ENCODE measurements at places on chromosomes 4 and X. TPM values are rescaled to one million over a fixed set of nuclear protein-coding genes. Genes with fewer than 3 reads are reported as not detected.

GRCh38 chrX:29872831-29873230, 342.5 kb upstream of the MAGEB2 start:
- DNase-seq: no peak

GRCh38 chr4:82789025-82789776, 9.4 kb downstream of the SCD5 start:
- no peak for DNase-seq

DNA sequence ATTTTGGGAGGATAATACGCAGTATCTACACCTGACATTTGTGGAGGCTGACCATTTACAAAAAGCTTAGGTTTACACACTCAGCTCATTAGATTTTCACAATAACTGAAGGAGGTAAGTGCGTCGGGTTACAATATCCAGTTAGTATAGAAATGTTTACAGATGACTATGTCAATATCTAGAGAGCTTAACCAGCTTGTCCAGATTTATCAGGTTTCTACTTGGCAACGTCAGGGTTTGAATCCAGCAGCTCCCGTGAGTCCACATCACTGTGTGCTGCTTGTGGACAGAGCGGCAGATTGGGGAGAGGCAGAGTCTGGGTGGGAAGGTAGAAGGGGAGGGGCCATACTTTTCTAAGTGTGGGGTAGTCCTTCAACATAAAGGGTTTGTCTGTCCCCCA, 28.3 kb downstream of the ARHGAP10 start:
- no peak for DNase-seq

The SLITRK2 gene
- total RNA-seq: not detected

DNA sequence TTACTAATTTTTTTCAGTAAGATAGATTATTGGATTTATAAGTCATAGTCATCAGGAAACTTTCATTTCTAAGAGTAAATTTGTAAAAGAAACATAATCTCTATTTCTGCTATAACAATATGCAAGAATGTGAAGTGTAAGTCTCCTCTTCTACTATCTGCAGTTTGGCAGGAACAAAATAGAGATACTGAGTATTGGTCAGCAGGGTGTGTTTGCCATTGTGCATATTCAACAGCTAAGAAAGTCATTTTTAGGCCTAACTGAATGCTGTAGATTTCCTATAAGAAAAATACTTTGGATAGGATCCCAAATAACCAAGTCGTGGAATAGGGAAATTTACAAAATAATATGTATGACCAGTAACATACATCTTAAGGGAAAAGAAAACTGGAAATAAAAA, 253.3 kb upstream of the EPHA5 start:
- DNase-seq: no peak
